Germinal center (tissue), 1 donor: ENCODE measurements at places on chromosomes 11 and 22.
A peak's percentile ranks its signal among the peaks of the same experiment; 100 is the strongest.

DNA sequence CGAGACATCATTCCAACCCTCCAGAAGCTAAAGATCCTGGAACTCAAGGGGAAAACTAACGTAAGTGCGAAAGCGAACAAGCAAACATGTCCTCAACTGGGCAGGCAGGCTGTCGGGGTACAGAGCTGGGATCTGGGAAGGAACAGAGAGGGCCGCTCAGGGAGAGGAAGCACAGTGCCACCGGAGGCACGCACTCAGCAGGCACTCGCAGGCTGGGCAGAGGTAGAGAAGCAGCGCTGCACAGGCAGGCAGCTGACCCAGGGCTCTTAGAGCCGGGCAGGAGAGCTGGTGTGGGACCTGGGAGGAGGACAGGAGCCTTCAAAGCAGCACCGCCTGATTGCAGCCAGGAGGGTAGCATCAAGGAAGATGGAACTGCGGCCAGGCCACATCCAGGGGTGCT is 62.2 kb downstream of the MICAL3 start:
- DNase-seq, result no peak

- no peak for DNase-seq
Measured at GRCh38 chr11:62505440-62506091, 41.0 kb downstream of the AHNAK start.

GRCh38 chr22:23067691-23068090 is 2.6 kb upstream of the GNAZ start:
- no peak for DNase-seq

DNA sequence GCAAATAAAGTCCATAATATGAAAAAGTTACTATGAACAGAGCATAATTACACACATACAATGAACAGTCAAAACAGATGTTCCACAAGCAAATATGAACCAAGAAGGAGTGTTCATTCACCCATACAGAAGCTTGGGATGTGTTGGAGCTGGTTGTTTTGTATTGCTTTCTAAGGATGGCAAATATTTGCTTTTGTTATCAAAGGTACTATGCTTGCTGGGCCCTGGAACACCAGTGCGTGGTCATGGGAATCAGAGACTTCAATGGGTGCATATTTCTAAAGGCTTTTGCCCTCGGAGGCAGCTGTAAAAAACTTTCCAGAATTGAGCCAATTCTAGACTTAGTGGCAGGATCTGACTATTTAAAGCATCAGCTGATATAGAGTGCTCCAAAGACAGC is 85.1 kb downstream of the BARX2 start:
- no peak for DNase-seq

DNA sequence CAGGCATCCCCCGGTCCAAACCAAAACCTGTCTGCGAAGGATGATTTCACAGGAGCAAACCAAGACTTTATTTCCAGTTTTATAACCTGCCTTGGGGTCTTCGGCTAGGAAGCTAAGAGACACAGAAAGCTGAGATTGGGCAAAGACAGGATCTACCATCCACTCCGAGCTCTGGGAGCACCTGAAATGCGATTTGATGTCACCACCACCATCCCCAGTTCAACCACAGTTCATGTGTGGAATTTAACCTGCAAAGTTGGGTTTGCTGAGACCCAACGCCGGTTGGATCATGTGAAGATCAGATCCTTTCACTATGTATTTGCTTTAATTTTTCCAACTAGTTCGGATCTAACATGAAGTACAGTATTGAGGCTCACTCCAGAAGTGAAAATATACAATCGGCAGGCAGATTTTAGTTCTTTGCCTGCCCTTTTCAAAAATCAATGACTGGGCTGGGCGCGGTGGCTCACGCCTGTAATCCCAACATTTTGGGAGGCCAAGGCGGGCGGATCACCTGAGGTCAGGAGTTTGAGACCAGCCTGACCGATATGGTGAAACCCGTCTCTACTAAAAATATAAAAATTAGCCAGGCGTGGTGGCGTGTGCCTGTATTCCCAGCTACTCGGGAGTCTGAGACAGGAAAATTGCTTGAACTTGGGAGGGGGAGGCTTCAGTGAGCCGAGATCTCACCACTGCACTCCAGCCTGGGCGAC is 1.4 kb upstream of the C11orf24 start:
- no peak for DNase-seq

DNA sequence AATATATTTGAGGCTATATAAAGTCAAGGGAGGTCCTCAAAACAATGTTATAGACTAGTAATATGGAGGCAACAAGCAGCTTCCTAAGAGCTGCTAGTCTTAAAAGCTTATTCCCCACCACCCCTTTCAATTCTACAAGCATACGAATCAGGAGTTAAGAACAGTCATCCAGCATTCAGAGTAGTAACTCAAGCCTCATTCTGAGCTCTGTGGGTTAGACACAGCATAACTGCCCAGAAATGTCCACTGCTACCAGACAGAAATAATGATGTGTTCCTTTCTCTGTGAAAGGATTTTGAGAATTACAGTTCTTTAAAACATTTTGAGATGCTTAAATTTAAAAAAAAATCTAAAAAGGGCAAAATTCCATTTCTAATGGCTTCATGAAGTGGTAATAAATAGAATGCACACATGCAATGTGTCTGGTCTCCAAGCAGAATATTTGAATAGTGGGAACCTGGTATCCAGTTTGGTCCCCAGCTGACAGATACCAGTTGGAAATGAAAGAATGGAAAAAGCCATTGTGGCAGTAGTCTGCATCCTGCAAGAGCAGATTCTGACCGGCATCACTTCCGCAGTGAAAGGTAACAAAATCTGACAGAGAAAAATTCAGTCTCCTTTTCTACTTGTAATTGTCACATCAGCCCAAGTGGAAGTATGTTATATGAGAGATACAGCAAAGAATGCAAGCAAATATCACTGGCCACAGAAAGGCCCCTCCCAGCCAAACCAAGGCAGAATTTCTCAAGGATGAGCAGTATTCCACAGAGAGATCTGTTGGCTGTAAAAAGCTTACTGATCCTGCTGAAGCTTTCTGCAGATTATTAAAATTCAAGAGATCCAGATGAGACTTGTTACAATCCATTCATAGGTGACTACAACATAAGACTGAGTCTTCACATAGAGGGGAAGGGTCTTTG is 310.8 kb upstream of the PITPNB start:
- no peak for DNase-seq

DNA sequence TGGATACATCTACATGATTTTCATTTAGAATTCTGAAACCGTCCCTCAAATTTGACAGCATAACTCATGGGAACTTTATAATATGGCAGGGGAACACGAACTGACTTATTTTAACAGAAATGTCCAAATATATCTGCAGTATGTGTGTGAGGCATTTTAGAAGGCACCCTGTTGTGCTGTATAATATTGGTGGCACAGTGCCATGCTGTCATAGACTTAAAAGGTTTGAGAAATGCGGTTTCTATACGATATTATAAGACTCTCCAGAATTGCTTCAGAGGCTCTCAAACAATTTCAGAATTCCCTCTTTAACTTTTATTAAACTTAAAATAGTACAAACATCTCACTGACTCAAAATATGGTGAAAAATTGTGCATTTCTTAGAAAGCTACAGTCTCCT is 181.6 kb downstream of the MSANTD4 start:
- DNase-seq, result no peak

GRCh38 chr11:128210148-128210940 is 377.0 kb downstream of the ETS1 start:
- DNase-seq, result no peak

DNA sequence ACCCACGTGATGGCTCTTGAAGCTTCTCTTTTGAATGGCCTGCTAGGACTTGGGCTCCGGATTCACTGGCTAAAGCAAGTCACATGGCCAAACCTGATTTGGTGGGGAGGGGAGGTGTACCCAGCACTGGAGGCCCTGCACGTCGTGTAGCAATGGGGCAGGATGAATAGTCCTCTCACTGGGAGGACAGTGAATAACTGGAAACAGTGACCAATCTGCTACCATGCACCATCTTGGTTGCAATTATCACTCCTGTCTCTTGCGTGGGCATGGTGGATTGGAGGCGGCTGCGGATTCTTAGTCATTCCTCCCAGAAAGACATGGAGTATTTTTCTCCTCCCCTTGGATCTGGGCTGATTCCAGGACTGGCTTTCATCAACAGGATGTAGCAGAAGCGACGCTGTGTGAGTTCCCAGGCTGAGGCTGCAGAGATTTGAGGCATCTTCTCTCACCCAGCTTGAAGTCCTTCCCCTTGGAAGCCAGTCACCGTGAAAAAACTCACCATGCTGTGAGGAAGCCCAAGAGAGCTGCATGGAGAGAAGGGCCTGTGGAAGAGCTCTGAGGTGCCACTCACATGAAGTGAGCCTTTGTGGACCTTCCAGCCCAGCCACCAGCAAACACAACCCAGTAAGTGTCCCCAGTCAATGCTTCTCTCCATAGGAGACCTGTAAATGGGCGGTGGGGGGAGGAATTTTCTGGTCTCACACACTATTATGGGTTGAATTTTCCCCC is 70.4 kb downstream of the IGLL1 start:
- DNase-seq, result no peak

- no peak for DNase-seq
Measured at GRCh38 chr11:61976813-61977475, 9.5 kb upstream of the FTH1 start.

DNA sequence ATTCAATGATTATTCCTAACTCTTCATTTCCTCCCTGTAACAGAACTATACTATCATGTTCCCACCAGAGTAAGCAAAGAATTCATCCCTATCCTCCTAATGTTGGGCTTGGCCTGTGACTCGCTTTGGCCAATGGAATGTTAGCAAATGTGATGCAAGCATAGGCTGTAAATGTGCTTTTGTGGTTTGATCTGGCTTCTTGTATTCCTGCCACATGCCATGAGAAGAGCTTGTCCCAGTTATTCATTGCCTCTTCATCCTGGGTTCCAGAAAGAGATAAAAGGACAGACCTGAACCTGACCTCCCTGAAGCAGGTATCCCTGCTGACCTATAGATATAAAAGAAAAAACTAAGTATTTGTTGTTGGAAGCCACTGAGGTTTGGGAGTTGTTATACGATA is 51.0 kb downstream of the SYTL2 start:
- DNase-seq, result no peak

GRCh38 chr22:36467946-36468345 is 13.5 kb downstream of the TXN2 start:
- no peak for DNase-seq

DNA sequence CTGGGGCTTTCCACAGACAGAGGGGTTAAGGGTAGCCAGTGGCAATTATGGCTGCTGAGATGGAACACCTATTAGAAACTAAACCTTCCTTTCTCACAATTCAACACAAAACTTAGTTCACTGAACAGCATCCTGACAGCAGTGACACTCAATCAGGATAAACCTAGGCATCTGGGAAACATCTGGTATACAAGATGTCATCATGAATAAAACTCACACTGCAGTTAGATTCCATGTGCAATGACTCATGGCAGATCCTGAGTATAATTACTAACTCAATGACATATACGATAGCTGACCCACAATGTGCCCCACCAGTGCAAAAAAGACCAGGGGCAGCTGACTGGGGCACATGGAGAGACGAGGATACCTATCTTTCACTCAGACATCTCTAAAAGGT is 17.7 kb downstream of the RBFOX2 start:
- no peak for DNase-seq

DNA sequence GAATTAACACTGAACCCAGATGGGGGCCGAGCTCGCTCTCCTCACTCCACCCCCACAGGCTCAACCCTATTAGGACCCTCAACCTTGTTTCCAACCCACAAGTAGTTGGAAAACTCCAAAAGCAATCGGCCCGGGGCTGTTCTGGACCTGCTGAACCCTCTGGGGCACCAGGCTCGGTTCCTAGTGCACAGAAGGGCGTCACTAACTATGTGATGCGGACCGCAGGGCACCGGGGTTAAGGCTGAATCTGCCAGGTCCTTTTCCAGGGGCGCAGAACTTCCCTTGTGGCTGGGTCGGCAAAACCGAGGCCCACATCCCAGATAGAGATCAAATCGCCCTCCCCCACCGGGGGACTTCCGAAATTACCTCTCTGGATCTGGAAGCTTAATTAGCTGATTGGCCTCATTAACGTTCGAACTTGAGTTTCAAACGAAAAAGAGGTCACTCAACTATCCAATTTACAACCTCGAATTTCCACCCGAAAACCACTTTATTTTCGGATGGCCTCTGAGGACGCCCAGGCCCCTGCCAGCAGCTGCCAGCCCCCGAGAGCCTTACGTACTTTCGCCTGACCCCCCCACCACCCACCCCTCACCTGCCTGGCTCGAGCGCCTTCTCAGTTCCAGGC is 1.7 kb downstream of the SHANK2 start:
- no peak for DNase-seq

DNA sequence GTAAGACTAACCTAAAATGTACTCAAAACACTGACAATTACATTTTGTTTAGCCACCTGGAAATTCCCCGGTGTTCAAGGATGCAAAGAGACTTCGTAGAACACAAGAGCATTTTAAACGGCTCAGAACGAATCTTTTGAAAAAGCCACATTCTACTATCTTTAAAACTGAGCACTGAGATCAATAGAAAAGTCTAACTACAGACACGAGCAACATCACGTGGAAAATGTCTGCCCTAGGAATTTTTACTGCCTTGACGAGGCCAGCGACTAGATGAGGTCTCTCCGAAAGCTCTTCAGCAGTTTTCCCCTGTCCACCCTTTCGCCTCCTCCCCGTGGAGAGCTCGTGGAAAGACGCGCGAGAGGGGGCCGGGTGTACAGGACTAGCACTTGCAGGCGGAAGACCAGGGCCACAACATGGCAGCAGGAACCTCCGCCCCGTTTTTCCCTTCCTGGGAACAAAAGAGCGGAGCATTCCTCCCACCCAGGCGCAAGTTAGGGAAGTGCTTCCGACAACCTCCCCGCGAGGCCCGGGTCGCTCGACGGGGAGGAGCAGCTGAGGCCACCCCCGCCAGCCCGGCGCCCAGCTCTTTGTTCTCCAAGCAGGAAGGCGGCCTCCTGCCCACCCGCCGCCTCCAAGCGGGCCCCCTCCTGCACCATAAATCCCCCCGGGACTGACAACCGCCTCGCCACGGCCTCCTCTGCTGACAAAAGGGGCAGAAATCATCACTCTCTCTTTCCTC is 1.1 kb downstream of the EIF4G2 start:
- DNase-seq, result peak; percentile 53

DNA sequence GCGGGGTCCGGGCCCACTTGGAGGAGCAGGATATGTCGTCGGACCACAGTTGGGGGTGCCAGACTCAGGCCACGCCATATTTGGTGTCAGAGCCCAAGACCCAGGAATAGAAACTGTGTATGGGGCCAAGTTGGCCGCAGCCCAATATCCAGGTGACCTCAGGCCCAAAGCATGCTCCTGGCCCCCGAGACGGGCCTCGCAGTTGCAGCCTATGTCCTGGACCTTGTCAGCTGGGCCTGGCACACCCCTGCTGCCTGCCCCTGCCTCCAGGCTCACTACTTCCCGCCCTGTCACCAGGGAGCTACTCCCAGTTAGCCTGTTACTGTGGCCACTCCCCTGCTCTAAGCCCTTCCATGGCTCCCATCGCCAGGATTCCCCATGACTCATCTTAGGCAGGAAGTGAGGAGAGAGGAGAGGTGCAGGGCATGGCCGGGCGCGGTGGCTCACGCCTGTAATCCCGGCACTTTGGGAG is 23.1 kb downstream of the A4GALT start:
- no peak for DNase-seq
